Epithelial cell of proximal tubule (primary cell): ENCODE measurements at places on chromosomes 5 and 9. TPM values are rescaled to one million over a fixed set of nuclear protein-coding genes. Genes with fewer than 3 reads are reported as not detected.

Gene ADAM19
- total RNA-seq = 19.3 and 45.8 TPM in 2 replicates

DNA sequence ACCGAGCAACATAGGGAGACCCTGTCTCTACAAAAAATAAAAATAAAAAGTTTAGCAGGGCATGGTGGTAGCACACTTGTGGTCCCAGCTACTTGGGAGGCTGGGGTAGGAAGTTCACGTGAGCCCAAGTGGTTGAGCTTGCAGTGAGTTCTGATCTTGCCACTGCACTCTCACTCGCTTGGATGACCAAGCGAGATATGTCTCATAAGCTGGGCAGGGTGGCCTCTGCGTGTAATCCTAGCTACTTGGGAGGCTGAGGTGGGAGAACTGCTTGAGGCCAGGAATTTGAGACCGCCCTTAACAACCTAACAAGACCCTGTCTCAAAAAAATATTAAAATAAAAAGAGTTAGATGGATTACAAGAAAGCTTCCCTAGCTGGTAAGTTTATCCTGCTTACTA is 32.5 kb downstream of the RASA1 start:
- DNase-seq = no peak

Gene POLR3G
- 25.2 and 28.4 TPM in 2 replicates for total RNA-seq

Gene RLN2
- total RNA-seq = 0.63 and 6.0 TPM in 2 replicates

- no peak for DNase-seq
Measured at GRCh38 chr5:40649463-40650030, 30.2 kb upstream of the PTGER4 start.

Gene TAF9
- 34.5 and 79.5 TPM in 2 replicates for total RNA-seq

GRCh38 chr5:38639377-38640358 is 83.2 kb upstream of the LIFR start:
- peak; percentile 43 for DNase-seq

DNA sequence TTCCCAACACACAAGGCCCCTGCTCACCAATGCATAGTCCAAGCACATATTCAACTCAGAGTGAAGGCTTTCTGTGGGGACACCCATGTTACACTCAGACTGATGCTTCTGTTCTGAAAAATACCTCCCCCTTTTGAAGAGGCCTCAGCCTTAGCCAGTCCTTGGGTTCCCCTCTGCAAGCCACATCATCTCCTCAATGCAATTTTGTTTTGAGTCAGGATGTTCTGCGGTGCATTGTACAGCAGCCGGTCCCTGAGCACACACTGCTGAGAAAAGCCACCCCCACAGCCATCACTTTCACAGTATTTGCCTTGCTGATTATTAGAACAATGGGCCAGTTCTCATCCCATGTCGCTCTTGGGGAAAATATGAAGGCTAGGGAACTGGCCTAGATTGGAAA is 241.2 kb downstream of the FAM114A2 start:
- DNase-seq = no peak

Gene PPP3R2
- total RNA-seq = not detected in 2 replicates

GRCh38 chr9:123073441-123073840 is 40.0 kb downstream of the GPR21 start:
- DNase-seq = no peak

- no peak for DNase-seq
Measured at GRCh38 chr9:38345851-38346755, 46.4 kb upstream of the ALDH1B1 start.

DNA sequence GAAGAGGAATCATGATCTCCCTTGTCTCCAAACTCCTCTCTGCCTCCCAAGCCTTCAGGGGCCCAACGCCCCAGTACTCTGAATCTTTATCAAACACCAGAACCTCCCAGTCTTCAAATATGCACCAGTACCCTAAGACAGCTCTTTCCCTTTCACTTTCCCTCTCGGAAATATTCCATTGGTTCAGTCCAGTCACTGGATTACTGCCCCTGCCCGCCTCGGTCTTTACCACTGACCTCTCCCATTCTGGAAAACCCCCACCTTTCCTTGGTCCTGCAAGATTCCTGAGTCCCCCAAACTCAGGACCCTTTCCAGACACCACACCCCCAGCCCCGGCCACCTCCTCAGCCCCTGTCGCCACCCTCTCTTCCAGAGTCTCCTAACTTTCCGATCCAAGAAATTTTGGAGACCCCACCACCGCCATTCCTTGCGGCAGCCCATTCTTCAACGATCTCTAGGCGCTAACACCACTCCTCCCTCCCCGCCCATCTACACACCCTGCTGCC is 674 bp downstream of the C5orf15 start:
- DNase-seq = no peak

- DNase-seq = no peak
Measured at GRCh38 chr9:98135558-98135934, 16.5 kb upstream of the TRIM14 start.

DNA sequence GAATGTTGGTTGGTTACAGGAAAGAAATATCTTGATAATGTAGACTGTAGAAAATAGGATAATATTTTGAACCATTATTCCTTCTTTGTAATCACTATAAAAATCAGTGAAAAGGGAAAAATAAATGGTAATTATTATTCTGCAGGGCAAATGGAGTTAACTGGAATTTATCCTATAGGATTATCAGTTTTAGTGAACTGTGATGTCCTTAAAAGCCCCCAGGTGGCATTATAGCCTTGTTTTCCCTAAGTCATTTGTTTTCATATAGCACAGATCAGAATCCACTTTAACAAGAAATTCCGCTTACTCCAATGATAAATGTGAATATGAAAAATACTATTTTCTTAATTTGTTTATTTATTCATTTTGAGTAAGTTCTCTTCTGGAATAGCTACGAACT is 26.2 kb upstream of the WDR41 start:
- DNase-seq = no peak

DNA sequence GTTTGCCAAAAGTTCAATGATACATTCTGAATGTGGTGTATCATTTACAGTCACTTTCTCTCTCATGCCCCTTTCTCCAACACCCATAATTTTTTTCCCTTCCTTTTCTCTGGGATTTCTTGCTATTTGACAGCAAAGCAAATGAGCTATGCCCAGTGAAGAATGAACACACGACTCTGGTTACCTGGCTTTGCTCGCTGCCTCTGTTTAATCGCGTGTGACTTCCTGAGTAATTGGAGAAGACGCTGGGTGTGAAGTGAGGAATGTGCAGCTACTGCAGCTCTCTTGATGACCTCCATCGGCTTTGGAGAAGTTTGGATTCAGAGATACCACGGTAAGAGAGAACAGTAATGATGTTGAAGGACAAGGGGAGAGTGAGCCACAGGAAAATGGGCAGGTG is 651.8 kb downstream of the KIF4B start:
- DNase-seq = no peak

Gene GZMA
- not detected in 2 replicates for total RNA-seq

DNA sequence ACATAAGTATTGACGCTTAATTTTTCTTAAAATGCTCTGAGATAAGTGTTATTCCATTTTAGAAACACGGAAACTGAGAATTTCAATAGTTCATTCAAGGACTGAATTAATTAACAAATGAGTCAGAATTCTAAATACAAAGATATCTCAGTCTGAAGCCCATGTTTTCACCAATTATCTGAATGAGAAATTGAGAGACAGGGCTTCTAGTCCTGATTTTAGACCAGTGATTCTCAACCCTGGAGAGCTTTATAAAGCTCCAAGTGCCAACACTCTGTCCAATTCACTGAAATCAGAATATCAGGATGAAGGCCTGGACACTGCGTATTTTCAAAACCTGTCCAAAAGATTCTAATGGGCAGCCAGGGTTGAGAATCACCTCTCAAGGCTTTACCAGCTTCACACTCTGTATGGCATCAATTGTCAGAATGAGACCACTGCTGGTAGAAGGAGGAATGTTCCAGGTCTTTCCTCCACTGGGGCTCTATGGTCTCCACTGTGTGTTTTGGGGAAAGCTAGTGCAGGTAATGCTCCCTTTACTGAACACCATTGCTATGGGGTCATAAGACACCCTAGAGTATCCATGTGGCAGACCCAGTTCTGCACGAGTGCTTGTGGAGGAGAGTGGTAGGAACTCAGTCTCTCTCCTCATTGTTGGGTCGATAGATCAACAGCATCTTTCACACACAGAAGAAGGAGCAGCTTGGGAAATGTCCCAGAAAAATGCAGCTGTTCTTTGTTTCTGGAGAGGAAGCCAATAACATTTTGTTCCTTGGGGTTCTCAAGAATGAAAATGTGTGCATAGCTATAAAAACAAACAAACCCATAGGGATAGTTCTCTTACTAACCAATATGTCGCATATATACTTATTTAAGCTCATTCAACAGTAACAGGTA is 99.7 kb upstream of the OSMR start:
- DNase-seq = no peak

GRCh38 chr5:167355346-167355745 is 936.1 kb upstream of the WWC1 start:
- no peak for DNase-seq

Gene SHROOM1
- 6.3 and 8.0 TPM in 2 replicates for total RNA-seq

DNA sequence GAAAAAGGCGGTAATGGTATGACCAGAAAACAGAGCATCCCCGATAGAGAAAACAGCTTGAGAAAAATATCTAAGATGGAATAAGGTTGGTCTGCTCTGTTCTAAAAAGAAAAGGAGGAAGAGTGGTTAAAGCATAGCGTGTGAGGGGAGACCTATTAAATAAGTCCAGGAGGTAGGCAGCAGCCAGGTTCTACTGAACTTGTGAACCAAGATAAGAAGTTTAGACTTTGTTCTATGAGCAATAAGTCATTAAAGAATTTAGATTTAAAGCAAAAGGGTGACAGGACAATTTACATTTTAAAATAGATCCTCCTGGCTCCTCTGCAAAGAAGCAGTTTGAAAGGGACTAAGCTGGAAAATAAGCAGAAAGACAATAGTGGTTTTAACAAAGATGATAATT is 81.3 kb upstream of the COX7C start:
- no peak for DNase-seq

DNA sequence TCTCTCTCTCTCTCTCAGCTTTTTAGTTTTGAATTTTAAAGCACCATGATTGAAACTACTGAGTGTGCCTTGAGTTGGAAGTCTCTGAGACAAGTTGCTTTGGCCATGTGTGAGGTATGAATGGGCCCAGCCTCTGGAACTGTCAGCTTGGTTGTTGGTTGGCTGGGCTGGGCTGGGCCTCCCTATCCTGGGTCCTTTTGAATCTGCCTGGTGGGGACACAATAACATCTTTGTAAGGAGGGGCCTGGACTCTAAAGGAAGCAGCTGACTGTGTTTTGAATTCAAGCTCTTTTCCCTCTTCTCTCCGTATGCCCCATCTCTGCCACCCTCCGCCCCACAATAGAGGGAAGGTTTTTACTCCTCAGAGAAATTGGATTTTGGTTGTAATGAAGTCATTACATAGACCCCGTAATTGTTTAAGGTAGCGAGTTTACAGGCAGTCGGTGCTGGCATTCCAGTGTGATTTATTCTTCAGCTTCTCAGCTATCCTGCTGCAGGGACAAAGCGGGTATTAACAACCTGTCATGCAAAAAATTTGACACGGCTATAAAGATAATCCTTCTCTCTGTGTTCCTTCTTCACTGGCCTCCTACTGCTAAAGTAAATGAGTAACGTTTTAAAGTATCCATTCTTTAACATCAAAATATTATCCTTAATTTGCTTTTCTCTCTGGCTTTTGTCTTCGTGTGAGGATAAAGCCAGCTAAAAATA is 105.4 kb downstream of the DAPK1 start:
- DNase-seq = no peak

DNA sequence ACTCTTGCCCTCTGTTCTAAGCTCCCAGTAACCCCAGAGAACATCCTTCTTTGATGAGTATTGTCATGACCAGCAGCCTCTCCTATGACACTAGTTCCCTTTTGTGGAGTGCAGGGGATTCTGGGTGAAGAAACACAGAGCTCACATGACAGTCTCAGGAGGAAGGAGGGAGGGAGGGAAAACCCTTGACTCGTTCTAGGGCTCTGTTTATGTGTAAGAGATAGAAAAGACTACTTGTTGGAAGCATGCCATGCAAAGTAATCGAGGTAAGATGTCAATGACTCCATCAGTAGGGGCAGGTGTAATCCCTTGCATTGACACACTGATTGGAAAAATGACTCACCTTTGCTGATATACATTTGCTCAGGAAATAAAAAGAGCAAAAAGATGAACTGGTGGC is 190.2 kb upstream of the ELL2 start:
- no peak for DNase-seq

GRCh38 chr5:82142217-82142841 is 135.8 kb downstream of the RPS23 start:
- DNase-seq = no peak
